ENCODE measurements at places on chromosomes 13 and 19.

- no peak for DNase-seq
Measured at GRCh38 chr13:35995136-35995535, 136.0 kb downstream of the DCLK1 start.

DNA sequence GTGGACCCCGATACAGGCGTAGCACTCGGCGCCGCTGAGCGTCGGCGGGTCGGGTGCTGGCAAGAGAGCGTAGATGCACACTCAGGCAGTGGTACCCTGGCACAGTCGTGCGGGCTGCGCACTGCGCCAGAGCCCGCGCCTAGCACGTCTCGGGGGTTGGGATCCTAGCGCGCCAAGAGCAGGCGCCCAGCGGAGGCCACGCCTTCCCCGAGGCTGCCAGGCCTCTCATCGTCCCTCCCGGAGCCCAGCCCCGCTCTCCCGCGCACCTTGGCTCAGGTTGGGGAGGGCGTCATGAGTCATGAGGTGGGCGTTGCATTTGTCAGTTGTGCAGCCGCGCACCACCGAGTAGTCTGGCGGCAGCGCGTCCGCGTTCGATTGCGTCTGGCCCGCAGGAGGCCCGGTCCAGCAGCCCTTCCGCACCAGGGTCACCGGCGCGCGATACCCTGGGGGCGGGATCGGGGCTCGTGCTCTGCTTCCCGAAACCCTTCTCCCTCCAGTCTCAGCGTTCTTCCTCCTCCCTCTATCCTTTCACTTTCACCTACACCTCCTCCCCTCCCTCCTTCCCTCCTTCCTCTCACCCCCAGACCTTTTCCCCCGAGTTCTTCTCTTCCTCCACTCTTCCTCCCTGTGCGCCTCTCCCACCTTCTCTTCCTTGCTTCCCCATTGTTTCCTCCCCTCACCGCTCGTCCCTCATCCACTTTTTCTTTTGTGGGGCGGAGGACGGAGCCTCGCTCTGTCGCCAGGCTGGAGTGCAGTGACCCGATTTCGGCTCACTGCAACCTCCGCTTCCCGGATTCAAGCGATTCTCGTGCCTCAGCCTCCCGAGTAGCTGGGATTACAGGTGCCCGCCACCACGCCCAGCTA is 3.5 kb downstream of the LYPD5 start:
- peak; percentile 56 for DNase-seq

GRCh38 chr19:32373585-32374295 is 28.3 kb downstream of the ZNF507 start:
- DNase-seq, result no peak

- no peak for DNase-seq
Measured at GRCh38 chr19:43700395-43701000, 15.4 kb upstream of the IRGC start.

DNA sequence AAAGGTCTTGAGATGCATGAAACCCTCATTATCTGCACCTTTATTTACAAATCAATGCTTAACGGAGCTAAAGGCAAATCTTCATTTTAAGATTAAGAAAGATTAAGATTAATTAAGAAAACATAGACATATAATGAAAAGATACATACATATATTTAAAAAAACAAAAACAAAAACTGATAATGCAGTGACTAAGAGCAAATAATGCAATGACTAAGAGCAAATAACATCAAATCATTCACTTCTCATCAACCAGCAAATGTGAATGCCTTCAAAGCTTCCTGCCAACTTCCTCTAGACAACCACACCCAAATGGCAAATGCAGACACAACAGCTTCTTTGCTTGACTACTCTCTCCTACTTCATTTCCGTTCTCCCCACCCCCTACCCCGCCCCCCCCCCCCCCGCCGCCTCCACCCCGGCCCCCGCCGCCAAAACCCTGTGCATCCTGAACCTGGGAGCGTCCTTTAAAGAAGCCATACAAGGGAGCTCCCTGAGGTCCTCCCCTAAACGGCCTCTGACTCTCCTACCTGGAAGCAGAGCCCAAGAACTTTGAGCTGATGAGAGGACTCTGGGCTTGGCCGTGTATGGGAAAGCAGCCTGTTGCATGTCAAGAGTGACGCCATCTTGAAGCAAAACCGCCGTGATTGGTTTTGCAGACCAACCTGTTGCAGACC is 24.5 kb downstream of the TEX101 start:
- DNase-seq, result peak; percentile 95

- DNase-seq, result no peak
Measured at GRCh38 chr19:5893907-5894703, 9.5 kb downstream of the NDUFA11 start.

GRCh38 chr13:94999871-95000270 is 287.5 kb upstream of the SOX21 start:
- DNase-seq, result no peak

GRCh38 chr13:37136187-37136586 is 30.7 kb upstream of the CSNK1A1L start:
- DNase-seq, result no peak

DNA sequence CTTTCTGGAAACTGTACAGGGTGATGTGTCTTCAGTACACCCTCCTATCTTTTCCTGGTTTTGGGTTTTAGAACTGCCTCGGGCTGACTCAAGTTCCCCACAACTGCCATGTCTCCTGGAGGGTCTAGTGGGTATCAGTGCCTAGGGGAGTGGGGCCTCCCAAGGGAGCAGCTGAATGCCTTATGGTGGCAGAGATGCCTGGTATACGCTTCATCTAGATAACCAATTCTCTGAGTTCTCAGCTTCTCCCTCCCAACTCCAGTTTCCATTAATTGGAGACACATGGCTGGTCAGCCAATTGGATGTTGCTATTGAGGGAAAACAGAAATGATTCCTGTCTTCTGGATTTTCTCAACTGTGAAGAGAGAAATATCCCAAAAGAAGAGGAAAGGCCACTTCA is 12.8 kb downstream of the ZNF439 start:
- DNase-seq, result no peak

- no peak for DNase-seq
Measured at GRCh38 chr19:16516381-16516780, 20.2 kb downstream of the C19orf44 start.

DNA sequence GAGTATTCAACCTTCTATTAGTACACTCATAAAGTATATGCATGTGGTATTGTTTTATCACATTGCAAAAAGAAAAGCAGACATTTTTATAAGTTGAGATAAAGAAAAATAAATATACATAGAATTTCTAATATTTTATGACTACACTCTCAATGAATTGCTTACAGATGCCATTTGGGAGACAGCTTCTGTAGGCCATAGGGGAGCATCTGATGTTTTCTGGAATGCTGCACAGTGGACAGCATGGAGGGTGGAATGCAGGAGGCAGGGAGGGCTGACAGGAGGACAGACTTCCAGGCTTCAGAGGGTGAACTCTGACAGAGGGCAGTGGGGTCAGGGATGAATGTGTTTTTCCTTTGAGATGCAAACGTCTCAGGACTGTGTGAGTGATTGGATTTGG is 45.8 kb downstream of the MIPEP start:
- no peak for DNase-seq
